ENCODE measurements at places on chromosomes 2 and 18.

GRCh38 chr18:5626130-5626880 lies 82.5 kb upstream of the EPB41L3 start:
- no peak for DNase-seq

DNA sequence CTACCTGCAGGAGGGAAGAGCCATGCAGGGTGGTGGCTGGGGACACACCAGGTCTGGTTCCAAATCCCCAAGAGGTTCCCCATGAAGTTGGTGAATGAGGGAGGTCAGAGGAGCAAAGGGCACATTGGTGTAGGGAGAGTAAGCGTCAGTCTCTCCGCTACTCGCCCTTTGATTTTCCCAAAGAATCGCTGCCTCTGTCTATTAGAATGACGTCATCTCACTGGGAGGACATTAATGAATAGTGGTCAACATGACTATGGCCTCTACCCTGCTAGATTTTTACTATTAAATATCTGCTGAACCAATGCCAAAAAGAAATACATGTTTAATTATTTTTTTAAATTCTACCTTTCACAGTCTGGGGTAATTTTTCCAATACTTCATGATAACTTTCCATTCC lies 109.6 kb upstream of the SNTG2 start:
- DNase-seq: no peak

DNA sequence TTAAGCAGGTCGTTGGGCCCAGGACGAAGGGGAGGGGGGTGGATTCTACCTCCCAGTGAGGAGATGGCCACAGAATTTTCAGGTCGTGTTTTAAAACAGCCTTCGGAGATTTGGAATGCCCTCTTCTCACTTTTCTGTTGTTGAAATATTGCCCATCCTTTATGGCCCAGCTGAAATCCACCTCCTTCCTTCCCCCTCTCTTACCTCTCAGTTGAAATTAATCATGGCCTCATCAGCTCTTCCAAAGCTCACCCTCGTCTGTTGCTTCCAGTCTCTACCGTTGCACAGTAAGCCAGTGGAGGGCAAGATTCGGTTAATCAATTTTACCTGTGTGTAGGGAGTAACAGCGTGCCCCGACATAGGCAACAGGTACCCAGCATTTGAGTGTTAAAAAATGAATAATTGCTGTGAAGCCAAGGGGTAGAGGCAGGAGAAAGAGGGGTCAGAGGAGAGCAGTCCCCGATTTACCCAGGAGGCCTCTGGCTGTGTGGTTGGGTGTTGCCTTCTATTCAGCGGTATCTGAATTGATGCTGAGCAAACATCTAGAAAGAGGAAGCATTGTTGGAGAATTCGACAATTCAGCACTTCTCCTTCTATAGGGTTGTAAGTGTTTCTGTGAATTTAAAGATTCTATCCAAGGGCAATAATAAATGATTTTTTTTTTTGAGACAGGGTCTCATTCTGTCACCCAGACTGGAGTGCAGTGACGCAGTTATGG lies 8.6 kb upstream of the PDIA6 start:
- DNase-seq: no peak

DNA sequence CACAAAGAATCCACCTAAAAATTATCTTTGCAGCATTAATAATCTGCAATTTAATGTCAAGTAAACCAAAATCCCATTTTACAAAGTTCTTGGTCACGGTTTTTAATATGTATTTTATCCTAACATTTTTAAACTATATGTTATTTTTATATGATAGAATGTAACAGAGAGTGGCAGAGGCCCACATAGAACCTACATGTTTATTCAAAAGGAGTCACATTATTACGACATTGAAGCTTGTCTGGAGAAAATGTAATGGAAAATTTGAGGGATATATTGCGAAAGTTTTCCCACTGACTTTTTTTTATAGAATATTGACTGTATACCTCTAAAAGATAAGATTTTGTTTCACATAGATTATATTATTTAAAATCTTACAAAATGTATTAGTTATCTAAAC lies 89.7 kb upstream of the COL3A1 start:
- DNase-seq: no peak

DNA sequence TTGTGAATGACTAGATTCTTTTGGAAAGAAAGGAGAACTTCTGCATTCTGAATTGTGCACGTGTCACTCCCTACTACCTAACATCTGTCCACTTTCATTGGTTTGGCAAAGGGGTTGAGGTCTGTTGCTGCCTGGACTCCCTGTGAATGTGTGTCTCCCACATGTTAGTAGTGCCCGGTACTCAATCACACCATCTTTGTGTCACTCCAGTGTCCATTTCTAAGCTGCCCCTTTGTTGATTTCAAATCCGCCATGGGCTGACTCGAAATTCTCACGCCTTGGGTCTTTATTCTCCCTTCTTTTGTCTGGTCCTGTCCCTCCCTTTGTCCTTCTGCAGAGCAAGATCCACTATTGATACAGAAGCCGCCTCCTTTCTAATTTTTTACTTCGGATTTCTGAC lies 7.5 kb downstream of the DPYSL5 start:
- no peak for DNase-seq

DNA sequence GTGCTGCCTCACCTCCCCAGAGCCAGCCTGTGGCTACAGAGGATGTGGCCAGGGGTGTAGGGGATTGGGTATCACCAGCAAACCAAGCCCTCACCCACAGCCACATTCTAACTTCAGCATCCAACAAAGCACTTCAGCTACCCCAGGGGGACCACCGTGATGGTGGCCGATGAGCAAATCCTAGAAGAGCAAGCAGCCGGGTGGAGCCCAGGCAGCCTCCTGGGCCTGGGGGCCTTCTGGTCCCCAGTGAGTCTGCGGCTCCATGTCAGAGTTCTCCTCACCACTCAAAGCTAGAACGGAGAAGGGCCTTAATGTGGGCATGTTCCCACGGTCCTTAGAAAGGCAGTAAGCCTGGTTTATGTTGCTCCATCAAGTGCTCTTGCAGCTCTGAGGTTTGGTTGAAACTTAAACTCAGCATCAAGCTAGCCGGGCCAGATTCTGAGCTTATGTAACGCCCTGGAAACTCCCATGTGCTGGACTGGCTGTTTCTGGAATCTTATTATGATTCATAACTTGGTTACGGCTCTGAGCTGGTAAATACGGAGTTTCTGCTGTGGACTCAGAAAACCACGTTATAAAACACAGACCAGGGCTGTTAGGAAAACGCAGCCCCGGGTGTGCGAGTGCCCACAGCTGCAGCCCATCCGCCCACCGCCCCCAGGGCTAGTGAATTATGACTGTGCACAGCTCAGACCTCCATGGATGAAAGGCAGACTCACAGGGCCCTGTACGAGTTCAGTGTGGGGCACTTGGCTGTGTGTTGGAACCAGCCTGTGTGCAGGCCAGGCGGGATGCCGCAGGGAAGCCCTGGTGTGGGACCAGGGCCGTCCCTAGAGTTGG lies 99.8 kb downstream of the SEPTIN10 start:
- peak; percentile 65 for DNase-seq

DNA sequence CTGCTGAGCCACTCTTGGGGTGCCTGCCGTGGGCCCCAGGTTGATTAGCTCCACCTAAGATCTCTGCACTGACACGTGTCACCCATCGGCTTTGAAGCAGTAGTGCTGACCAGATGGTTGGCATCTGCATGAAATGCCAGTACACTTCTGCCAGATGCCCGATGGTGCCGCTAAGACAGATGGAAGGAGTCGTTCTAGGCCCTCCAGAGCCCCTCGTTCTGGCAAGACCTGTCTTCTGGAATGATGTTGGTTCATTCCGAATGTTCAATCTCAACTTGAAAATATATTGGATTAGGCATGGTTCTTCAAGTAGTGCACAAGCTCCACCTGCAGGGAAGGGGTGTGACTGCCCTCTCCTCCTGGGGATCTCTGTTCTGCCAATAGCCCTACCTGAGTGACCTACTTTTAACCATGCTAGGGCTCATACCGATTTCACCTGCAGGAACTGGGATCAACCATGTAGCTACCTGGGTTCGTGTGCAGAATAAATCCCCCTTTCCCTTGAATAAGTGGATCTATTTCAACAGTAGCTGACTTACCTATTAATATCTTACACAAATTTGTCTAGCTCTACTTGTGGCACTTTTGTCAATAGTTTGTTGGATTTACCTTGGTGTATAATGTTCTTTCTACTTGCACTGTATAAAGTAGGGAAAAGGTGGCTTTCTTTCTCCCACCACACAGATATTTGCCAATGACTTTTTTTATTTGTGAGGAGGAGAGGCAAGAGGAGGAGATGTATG lies 342.6 kb downstream of the CTNNA2 start:
- no peak for DNase-seq

DNA sequence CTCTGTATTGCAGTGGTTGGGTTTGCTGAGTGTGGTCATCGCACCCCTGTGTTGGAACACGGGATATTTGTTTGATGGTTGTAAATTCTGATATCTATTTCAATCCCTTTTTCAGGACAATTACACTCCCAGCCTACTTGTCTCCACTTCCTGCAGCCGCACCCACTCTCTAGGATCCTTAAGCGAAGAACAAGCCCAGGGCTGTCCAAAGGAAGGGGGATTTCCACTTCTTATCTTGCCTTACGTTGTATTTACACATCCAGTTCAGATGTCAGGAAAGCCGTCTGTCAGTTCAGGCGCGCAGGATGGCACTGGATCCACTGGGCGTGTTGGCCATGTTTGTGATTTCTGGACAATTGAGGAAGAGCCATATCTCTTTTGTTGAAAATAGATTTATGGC lies 834.5 kb upstream of the SALL3 start:
- DNase-seq: no peak

DNA sequence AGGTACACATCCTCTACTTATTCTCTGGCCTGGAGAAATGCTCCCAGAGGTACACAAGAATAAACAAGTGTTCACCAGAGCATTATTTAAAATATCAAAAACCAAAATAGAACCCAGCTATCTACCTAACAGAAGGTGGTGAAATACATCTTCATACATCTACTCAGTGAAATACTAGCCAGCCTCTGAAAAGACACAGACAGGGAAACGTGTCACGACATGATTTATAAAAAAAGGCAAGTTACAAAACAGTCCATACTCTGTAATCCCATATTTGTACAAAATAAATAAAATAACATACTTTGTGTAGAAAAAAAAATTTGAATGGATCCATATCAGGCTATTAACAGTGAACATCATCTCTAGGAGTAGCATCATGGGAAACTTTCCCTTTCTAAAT lies 38.2 kb downstream of the KANSL3 start:
- no peak for DNase-seq

DNA sequence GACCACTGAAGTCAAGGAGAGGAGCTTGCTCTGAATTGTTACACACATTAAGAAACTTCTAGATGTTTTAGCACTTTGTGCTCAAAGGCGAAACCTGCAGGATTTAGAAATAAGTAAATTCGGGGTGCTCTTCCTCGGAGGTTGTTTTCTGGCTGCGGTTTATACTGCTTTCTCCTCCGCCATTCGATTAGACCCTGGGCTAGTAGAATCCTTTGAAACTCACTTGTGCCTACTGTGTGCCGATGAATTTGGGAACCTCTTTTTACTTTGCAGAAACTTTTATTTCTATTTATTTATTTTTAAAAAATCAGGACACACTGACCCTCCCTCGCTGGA lies 3.5 kb downstream of the MEIS1 start:
- DNase-seq: no peak

DNA sequence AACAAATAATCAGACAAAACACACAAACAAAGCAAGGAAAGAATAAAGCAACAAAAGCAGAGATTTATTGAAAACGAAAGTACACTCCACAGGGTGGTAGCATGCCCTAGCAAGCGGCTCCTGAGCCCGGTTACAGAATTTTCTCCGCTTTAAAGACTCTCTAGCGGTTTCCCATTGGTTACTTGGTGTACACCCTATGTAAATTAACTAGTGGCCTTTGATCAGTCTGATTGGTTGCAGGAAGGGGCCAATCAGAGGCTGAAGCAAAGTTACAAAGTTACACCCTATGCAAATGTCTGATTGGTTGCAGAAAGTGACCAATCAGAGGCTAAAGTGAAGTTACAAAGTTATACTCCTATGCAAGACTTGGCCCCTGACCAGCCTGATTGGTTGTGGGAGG lies 242.9 kb downstream of the LDLRAD4 start:
- no peak for DNase-seq

- no peak for DNase-seq
Measured at GRCh38 chr2:50727636-50728339, 304.1 kb downstream of the NRXN1 start.

GRCh38 chr18:76514573-76514972 lies 19.5 kb upstream of the ZNF516 start:
- DNase-seq: no peak

- no peak for DNase-seq
Measured at GRCh38 chr2:204544961-204545860, at the start of gene PARD3B. Gene PARD3B (plus strand): TSS chr2:204545475. CDS start chr2:204546000, 525 bp downstream.
